Naive B cell (primary cell): ENCODE measurements at places on chromosomes 2 and 18. TPM values are rescaled to one million over a fixed set of nuclear protein-coding genes. Genes with fewer than 3 reads are reported as not detected.

DNA sequence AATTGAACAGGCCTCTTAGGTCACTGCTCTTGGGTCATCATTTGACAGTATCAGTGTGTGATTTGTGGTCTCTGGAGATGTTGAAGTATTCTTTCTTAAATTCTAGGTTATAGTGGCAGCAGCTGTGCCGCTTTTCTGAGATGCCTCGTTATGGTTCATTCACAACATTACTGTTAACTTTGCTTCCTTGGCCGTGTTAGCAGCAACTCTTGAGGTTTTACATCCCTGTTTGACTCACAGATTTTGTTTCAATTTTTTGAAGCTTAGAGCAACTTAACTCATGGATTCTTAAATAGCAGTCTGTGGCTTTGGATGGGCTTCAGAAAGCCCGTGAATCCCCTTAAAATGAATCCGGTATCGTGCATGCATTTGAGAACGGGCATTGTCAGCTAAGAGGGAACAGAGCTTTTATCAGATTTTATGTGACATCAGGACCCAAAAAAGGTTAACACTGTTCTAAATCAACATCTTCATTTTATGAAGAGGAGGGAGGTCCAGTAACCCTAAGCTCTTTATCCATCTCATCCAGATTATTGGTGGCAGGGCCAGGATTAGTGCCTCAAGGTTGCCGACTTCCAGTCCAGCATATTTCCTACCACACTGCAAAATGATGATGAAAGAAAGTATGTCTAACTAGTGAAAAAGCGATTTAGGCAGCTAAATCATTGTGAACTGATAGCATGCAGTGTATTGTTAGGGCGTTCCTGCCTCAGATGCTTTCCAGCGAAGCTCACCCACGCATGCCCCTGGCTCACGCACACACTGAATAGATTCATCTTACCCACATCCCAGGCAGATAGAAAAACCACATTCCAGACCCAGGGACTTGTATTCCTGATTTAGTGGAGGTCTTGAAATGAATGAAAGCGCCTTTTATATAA is 5.1 kb downstream of the TRIB2 start:
- no peak overlapping the region for H3K27ac ChIP-seq
- H3K36me3 ChIP-seq, result peaks cover 9% of the 10 kb centered on the region
- no peak for DNase-seq

GRCh38 chr2:86367499-86367777 is 30.0 kb upstream of the REEP1 start:
- H3K4me1 ChIP-seq, result peaks cover 9% of the 10 kb centered on the region
- H3K36me3 ChIP-seq, result peaks cover 7% of the 10 kb centered on the region
- H3K4me3 ChIP-seq, result no peak overlapping the region
- peaks cover 12% of the 10 kb centered on the region for H3K27me3 ChIP-seq
- H3K27ac ChIP-seq, result no peak overlapping the region

DNA sequence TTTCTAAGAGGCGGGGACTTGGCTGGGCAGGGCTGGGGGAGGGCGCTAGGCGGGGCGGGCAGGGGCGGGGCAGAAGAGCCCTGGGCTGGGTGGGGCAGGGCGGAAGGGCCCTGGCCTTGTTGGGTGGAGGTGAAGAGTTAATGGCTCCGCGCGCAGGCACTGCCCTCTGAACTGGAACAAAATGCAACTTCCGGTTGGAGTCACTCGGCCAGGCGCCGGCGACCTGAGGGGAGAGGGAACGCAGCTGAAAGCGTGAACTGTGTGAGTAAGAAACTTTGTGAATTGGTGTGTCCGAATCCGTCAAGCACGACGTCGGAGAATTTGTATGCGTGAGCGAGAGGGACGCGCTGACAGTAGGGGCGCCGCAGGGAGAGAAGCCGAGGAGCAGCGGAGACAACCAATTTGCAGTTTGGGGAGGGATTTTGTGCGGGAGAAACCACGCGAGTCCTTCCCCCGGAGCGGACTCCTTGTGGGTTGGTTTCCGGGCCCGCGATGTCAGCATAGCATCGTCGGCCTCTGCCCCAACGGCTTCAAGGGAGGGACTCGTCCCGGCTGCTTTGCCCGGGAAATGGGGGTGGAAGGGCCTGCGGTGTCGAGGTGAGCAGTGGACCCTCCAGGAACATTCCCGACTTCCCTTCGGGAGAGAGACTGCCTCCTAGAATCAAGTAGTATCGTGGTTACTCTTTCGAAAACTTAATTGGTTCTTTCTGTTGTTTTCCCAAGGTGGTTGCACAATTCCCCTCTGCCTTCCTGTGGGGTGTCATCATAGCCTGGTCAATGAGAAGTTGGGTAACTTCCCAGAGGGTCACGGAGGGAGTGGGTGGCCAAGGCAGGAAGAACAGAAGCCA is at the start of gene TANK:
TSS of gene TANK (plus strand) at position 203 of the 848 bp plus-strand sequence. CDS start 19,235 bp downstream, outside the sequence.
- H3K27ac ChIP-seq, result peak within 1 kb of the TSS; percentile 98
- H3K4me1 ChIP-seq, result peaks cover 44% of the 10 kb centered on the region
- peak within 1 kb of the TSS; percentile 99 for H3K4me3 ChIP-seq
- H3K36me3 ChIP-seq, result peaks cover 20% of the 10 kb centered on the region

DNA sequence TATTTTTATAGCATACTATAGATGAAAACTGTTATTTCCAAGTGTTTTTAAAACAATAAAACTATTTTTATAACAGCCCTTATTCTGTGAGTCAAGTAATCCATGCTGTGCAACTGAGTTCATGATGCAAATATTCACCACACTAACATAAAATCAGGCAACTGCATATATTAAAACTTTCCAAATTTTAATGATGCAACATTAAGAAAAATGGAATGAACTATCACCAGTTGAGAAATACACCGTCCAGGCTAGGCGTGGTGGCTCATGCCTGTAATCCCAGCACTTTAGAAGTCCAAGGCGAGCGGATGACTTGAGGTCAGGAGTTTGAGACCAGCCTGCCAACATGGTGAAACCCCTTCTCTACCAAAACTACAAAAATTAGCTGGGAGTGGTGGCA is 114.5 kb downstream of the CDH2 start:
- H3K27me3 ChIP-seq, result no peaks in the 10 kb centered on the region
- no peak overlapping the region for H3K27ac ChIP-seq
- H3K4me1 ChIP-seq, result no peaks in the 10 kb centered on the region
- H3K36me3 ChIP-seq, result no peaks in the 10 kb centered on the region
- no peak overlapping the region for H3K4me3 ChIP-seq

DNA sequence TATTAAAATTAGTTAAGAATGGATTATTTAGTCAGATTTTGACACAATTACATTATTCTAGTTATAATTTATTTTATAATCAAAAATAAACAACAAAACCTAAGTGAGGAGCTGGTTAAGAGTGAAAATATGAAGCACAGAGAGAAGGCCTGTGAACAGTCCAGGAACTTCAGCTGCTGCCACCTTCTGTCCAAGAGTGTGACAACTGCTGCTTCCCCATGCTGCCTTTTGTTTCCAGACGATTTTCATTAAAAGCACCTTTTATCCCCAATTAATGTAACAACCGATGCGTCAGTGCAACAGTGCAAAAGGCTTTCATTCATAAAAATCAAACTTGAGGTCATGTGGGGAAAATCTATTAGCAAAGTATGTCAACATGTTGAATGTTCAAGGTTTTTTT is 363.6 kb downstream of the CTNNA2 start:
- DNase-seq, result no peak
- no peak overlapping the region for H3K27ac ChIP-seq
- H3K36me3 ChIP-seq, result no peaks in the 10 kb centered on the region
- H3K27me3 ChIP-seq, result no peaks in the 10 kb centered on the region
- no peaks in the 10 kb centered on the region for H3K4me1 ChIP-seq

DNA sequence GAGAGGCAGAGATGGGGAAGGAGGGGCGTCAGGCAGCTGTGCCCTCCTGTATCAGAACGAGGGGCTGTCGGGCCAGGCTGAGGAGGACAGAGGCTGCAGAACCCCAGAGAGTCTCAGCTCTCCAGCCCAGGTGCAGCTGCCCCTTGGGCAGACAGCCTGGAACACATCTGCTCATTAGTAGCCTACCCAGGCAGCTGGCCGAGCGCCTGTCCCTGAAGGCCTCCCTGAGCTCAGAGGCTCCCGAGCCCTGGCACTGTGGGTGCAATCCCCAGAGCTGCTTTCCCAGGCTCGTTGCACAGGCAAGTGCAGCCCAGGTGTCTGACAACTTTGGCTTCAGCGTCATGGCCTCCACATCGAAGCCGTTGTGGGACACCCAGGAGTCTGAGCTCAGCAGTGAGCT is 13.1 kb upstream of the TMEM185B start:
- peaks cover 5% of the 10 kb centered on the region for H3K4me1 ChIP-seq
- H3K27ac ChIP-seq, result no peak overlapping the region

GRCh38 chr18:46471809-46472498 is 185.1 kb downstream of the LOXHD1 start:
- peaks cover 34% of the 10 kb centered on the region for H3K27me3 ChIP-seq
- no peak overlapping the region for H3K4me3 ChIP-seq
- no peak for DNase-seq
- no peaks in the 10 kb centered on the region for H3K36me3 ChIP-seq

- no peaks in the 10 kb centered on the region for H3K36me3 ChIP-seq
- H3K27me3 ChIP-seq, result no peaks in the 10 kb centered on the region
- no peak overlapping the region for H3K27ac ChIP-seq
- H3K4me3 ChIP-seq, result no peak overlapping the region
Measured at GRCh38 chr18:78605255-78605654, 374.4 kb upstream of the SALL3 start.

GRCh38 chr2:226726546-226726945 is 73.1 kb downstream of the IRS1 start:
- no peaks in the 10 kb centered on the region for H3K36me3 ChIP-seq
- peaks cover 6% of the 10 kb centered on the region for H3K4me1 ChIP-seq
- DNase-seq, result no peak
- no peak overlapping the region for H3K4me3 ChIP-seq

- no peak overlapping the region for H3K27ac ChIP-seq
- H3K4me3 ChIP-seq, result no peak overlapping the region
- no peaks in the 10 kb centered on the region for H3K36me3 ChIP-seq
- DNase-seq, result no peak
- no peaks in the 10 kb centered on the region for H3K4me1 ChIP-seq
Measured at GRCh38 chr2:23664066-23664788, 262.7 kb downstream of the ATAD2B start.

GRCh38 chr2:98374286-98374685 is 28.0 kb downstream of the CNGA3 start:
- H3K36me3 ChIP-seq, result no peaks in the 10 kb centered on the region
- H3K27ac ChIP-seq, result no peak overlapping the region
- peaks cover 60% of the 10 kb centered on the region for H3K27me3 ChIP-seq
- DNase-seq, result no peak
- no peaks in the 10 kb centered on the region for H3K4me1 ChIP-seq

GRCh38 chr2:191280834-191281756 is 35.9 kb downstream of the MYO1B start:
- no peak overlapping the region for H3K27ac ChIP-seq
- H3K4me1 ChIP-seq, result peaks cover 42% of the 10 kb centered on the region
- no peak for DNase-seq
- H3K36me3 ChIP-seq, result peaks cover 7% of the 10 kb centered on the region
- no peaks in the 10 kb centered on the region for H3K27me3 ChIP-seq

GRCh38 chr2:182894174-182894573 is 27.7 kb upstream of the FRZB start:
- no peaks in the 10 kb centered on the region for H3K36me3 ChIP-seq
- no peaks in the 10 kb centered on the region for H3K4me1 ChIP-seq
- no peak overlapping the region for H3K4me3 ChIP-seq

GRCh38 chr2:20378891-20379519 is 28.4 kb upstream of the PUM2 start:
- no peak for DNase-seq

The SOCS6 gene
- polyA plus RNA-seq, result 0.52 TPM

The ANKRD53 gene
- polyA plus RNA-seq, result not detected

The SMAD4 gene
- polyA plus RNA-seq, result 104 TPM
